ENCODE measurements at places on chromosomes 6 and 20. TPM values are rescaled to one million over a fixed set of nuclear protein-coding genes. Genes with fewer than 3 reads are reported as not detected.
A peak's percentile ranks its signal among the peaks of the same experiment; 100 is the strongest.

PTCHD4 gene
- total RNA-seq, result 0.28 TPM

CYP24A1 gene
- not detected for total RNA-seq

- no peaks in the 10 kb centered on the region for H3K36me3 ChIP-seq
- H3K27ac ChIP-seq, result no peak overlapping the region
- H3K4me1 ChIP-seq, result no peaks in the 10 kb centered on the region
- no peaks in the 10 kb centered on the region for H3K27me3 ChIP-seq
These were observed 25.7 kb downstream of the OVOL2 start for GRCh38 chr20:18031888-18032509.

- no peak overlapping the region for H3K27ac ChIP-seq
- H3K4me1 ChIP-seq, result no peaks in the 10 kb centered on the region
- no peak overlapping the region for H3K4me3 ChIP-seq
- H3K27me3 ChIP-seq, result no peaks in the 10 kb centered on the region
These were observed 42.5 kb downstream of the CD109 start for GRCh38 chr6:73738367-73739028.

GRCh38 chr6:48318670-48319069 lies 207.7 kb upstream of the PTCHD4 start:
- H3K36me3 ChIP-seq, result no peaks in the 10 kb centered on the region
- DNase-seq, result no peak
- H3K4me1 ChIP-seq, result no peaks in the 10 kb centered on the region
- no peak overlapping the region for H3K4me3 ChIP-seq
- H3K27me3 ChIP-seq, result no peaks in the 10 kb centered on the region

DNA sequence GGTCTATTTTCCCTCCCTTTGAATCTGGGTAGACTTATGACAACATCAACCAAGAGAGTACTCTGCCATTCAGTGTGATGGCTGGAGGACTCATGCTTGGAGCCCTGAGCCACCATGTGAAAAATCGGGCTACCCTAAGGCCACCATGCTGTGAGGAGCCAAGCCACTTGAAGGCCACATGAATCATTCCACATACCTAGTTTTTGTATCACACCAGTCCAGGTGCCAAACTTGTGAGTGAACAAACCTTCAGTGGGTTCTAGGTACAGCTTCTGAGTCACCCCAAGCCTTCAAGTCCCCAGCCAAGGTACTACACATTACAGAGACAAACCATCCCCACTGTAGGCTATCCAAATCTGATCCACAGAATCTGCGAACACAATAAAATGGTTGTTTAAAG lies 37.4 kb upstream of the E2F3 start:
- H3K27ac ChIP-seq, result no peak overlapping the region
- no peaks in the 10 kb centered on the region for H3K4me1 ChIP-seq
- no peak for DNase-seq
- no peak overlapping the region for H3K4me3 ChIP-seq
- H3K27me3 ChIP-seq, result no peaks in the 10 kb centered on the region

DNA sequence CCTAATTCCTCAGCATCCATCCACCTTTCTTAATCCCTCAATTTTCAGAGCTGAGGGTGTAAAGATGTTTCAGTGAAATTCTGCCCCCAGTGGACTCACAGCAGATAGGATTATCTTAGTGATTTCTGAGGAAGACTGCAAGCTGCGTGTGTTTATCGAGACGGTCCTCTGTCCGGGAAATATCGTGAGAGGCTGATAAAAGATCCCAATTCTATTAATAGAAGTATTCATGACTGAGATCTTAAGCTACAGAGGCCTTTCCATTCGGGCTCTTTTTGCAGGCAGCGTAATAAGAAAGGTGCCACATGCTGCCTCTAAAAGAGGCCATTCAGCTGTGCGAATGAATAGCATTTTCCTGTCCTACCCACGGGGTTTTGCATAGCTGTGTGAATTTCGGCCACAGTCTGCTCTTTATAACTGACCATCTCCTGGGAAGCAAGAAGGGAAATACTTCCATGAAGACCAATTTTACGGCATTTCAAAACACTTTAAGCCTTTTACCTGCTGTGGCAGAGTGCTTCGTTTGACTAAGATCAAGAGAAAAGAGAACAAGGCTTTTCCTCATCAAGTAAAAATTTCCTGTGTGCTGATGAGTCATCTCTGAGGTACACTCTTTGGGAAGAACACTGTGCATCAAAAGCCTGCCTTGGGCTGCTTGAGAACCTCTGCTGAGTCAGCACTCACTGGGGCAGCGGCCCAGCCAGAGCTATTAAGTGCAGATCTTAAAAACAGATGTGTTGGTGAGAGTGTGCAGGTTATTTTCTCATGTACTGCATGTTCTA lies 208.8 kb downstream of the ARHGAP18 start:
- no peaks in the 10 kb centered on the region for H3K27me3 ChIP-seq
- no peaks in the 10 kb centered on the region for H3K4me1 ChIP-seq
- no peak overlapping the region for H3K27ac ChIP-seq
- peak overlapping the region; percentile 9 for H3K4me3 ChIP-seq
- no peaks in the 10 kb centered on the region for H3K36me3 ChIP-seq

GRCh38 chr6:104686550-104687175 lies 173.1 kb downstream of the HACE1 start:
- no peaks in the 10 kb centered on the region for H3K27me3 ChIP-seq
- no peak for DNase-seq
- no peaks in the 10 kb centered on the region for H3K4me1 ChIP-seq
- H3K4me3 ChIP-seq, result no peak overlapping the region
